Activated T-helper 1 cell treated with anti-CD3 and anti-CD28 coated beads, Interleukin-2, amount 50 U/mL, for 16 hours (primary cell): ENCODE measurements at places on chromosomes 3 and 15.

- DNase-seq: no peak
Measured at GRCh38 chr3:130342821-130343661, 2.4 kb upstream of the COL6A5 start.

- DNase-seq: no peak
Measured at GRCh38 chr3:150764566-150764965, 1.6 kb upstream of the SIAH2 start.

GRCh38 chr3:177994976-177995375, 541.3 kb upstream of the KCNMB2 start:
- DNase-seq: no peak

DNA sequence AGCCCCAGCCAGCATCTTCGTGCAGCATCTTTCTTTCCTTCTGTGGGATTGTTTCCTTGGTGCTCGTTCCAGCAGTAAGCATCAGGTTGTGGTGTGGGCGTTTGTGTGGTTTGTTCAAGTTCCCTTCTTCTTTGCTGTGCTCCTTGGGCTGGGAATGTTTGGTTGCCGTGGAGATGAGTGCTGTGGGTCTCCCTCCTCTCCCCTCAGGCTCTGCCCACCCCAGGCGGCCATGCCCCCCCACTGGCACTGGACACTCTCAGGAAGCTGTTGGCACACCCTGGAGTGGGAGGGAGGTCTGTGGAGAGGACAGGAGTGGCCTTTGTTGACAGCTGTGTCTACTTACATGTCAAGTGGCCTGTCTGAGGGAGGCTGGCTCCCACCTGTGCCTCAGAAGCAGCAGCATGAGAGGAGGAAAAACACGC, 46.5 kb upstream of the SACM1L start:
- no peak for DNase-seq
